ENCODE measurements at places on chromosomes 2 and 18. TPM values are rescaled to one million over a fixed set of nuclear protein-coding genes. Genes with fewer than 3 reads are reported as not detected.

DNA sequence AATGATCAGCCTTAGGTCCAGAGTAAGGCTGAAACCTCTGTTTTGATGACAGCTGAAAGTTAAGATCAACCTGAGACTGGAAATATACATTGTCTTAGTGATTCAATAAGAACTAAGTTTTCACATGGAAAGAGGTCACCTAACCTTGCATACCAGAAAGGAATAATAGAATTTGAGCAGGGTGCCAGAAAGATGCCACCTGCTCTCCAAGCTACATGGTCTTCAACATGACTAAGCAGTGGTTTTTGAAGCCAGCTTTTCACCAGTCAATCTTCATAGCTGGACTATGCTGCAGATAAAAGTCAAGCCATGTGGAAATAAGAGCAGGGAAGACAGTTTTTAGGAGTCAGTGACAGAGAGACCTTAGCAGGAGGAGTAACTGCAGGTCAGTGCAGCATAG is 589.4 kb upstream of the SYT4 start:
- no peak for DNase-seq

DNA sequence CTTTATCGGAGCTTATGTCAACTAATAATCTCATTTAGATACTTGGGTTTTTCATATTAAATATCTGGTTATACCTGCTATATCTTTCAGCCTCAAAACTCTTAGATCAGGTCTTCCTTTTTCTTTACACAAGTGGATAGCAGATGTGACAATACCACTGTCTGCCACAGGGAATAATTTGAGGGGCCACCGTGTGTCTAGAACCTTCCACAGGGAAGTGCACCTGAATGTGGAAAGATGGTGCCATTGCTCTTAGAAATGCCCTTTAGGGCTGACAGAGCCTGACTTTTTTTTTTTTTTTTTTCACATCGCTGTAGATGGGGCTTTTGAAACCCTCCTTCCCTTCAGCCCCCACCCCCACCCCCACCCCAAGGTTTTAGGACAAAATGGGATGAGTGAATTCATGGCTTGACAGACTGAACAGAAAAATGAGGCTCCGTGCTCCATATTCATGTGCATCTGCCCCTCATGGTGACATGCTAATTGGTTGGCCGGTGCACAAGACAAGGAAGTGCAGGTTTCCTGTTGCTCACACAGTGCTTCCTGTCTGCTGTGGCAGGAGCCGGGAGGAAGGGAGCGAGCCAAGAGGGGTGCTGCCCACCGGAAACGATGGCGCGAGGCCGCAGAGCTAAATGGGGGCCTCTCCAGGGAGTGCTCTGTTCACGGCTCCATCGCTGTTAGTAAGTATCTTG is 246.0 kb downstream of the LDLRAD4 start:
- no peak for DNase-seq

DNA sequence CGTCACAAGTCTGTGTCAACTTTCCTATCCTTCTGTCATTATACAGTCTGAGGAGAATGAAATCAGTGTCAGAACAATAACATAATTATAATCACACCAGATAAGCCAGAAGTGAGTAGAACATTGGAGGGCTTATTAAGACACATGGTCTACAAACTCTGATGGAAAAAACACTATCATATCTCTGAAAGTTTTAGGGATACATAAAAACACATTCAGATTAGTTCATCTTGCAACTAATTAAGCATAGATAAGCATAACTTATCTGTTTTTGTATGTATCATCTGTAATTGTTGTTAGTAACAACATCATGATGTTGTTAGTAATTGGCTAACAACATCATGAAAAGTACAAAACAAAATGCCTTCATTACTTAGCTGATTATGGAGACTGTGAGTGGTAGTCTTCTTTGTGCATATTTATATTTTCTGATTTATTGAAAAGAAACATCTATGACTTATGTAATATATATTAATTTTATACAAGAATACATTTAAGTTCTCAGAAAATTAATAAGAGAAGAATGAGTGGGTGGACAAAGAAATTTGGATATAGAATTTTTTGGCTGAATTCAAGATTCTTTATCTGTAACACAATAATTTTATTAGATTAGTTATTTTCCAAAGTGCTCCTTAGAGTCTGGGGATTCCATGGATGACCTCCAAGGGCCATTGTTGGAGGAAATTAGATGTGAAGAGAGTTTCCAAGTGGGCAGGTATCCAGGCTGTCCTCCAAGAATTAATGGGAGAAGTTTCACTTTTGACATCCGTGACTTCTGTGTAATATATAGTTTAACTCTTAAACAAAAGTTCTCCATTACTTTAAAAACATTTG is 16.9 kb upstream of the CCDC102B start:
- no peak for DNase-seq

Gene SLC4A5
- total RNA-seq: 1.1 TPM

- DNase-seq: no peak
These were observed 246.6 kb downstream of the SETBP1 start for GRCh38 chr18:44927127-44927849.

Gene SFXN5
- 5.4 TPM for total RNA-seq

Gene IMPACT
- total RNA-seq: 12.4 TPM

GRCh38 chr2:168166902-168167510 is 80.4 kb downstream of the STK39 start:
- no peak for DNase-seq

Gene SGPP2
- 3.9 TPM for total RNA-seq

GRCh38 chr2:98388081-98388480 is 41.8 kb downstream of the CNGA3 start:
- DNase-seq: no peak

- no peak for DNase-seq
These were observed 2.0 kb downstream of the NBEAL1 start for GRCh38 chr2:203016716-203017115.

- DNase-seq: no peak
These were observed 198.7 kb downstream of the CYP26B1 start for GRCh38 chr2:71948781-71949536.

Gene C2orf81
- total RNA-seq: 1.2 TPM

Gene IL1F10
- total RNA-seq: not detected

All from pancreas (tissue), 10 donors.